Bone marrow (tissue), 2 donors: ENCODE measurements at places on chromosomes 3 and 15.

DNA sequence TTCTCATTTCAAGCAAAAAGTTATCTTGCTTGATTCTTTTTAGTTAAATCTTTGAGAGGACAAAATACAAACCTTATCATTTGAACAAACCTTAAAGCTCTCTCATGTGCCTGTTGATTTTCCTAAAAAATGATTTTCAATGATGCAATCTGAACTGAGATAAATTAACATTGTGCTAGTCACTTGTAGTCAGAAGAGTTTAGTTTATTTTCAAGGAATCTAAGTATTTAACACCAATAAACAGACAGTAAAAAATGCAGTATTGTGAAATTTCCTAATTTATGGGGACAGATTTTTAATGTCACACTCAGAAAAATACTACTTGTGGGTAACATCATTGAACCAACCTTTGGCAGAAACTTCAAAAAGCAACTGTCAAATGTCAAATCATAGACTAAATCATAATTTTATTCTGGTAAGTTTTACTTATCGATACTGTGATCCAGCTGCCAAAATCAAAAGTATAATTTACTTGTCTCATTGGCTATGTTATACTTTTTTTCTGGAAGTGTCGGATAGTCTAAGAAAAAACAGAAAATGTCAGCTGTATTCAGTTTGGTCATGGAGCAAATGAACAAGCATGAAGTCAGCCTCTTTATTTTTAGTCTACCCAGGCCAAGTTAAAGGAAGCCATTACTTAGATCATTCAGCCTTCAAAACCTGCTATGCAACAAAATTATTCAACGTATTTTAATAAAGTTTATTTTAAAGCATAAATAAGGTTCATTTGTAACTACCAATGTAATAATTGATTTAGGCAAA, 52.4 kb upstream of the FNDC3B start:
- no peak for DNase-seq

DNA sequence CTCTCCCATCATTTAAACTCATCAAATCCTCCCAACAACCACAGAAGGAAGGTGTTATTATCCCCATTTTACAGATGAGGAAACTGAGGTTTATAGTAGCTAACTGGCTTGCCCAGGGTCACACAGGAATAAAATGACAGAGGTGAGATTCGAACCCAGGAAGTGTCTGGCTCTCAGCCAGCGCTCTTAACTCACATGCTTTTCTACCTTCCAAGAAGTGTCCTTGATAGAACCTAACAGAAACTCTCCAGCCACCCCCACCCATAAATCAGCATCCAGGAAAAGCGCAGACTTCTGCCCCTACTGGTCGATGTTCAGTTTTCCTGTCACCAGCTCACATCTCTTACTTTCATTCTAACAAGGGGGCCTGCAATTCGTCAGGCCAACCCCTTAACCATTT, 51.7 kb downstream of the SPATA12 start:
- DNase-seq = no peak

DNA sequence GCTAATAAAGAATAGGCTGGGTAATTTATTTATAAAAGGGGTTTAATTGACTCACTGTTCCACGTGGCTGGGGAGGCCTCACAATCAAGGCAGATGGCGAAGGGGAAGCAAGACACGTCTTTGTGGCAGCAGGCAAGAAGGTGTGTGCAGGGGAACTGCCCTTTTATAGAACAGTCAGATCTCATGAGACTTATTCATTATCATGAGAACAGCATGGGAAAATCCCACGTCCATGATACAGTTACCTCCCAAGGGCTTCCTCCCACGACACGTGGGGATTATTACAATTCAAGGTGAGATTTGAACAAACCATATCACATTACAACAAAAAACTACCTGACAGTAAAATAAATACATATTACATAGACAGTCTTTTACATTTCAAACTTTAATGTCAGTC, 414.9 kb downstream of the NAALADL2 start:
- DNase-seq = no peak

DNA sequence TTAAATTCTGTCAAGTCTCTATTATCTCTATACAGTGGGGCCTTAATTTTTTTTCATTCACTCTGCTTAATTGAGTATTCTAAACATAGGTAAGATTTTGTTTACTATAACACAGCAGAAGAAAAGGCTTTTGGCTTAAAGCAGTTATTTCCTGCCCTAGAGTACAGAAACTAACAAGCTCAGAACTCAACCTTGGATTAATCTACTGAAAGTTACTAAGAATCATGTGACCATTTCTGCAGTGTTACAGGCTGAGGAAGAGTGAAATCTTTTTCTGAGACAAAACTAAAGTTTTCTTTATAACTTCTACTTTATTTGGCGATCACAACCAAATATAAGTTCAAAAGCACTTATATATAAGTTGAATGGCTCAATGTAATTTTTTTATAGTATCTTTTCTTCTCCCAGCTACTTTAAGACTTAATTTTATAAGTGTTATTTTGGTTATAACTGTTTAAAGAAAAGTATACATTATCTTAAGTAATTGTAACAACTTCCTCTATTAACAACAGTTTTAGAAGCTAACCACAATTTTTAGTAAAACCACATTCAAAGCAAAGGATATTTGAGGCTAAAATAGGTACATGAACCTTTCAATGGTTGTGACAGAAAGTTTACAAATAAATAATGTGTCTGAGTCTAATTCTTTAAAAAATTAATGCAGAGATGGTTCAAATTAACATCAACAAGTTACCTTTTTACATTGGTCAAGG, 240.6 kb upstream of the NAALADL2 start:
- no peak for DNase-seq

- DNase-seq = peak; percentile 40
Measured at GRCh38 chr15:63166219-63166618, 8.9 kb upstream of the RPS27L start.

DNA sequence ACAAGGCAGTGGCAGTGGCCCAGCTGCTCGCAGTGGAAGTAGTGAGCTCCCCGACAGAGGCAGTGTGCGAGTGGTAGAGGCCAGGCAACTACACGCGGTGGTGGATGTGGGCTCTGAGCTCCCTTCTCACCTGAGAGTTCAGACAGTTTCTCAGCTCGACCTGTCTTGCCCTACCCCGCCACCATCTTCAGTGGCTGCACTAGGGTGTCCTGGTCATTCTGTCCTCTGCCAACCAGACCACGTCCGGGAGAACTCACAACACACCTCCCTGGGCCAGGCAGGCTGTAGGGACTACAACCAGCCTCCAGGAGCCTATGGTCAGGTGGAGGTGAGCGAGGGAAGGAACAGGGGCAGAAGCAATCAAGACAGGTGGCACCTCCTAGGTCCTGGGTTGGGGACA, 106.3 kb upstream of the SMAD3 start:
- no peak for DNase-seq

DNA sequence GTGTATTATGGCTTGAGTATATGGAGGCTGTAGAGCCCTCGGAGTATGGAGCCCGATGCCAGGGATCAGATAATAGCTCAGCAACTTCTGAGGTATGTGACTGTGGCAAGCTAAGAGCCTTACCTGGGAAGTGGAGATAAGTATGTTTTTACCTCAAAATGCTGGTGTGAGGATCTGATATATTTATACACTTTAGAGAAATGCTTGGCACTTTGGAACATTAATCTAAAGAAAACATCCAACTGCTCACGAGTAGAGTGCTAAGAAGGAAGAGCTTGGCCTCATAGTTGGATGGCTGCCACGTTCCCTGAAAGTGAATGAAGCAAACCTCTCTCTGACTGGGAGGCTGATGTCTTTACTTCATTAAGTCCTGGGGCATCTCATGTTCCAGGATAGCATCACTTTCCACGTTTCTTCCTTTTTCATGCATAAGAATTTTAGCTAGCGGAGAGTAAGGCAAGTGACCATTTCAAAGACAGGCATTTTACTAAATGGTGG, 58.9 kb upstream of the GOLGA8J start:
- no peak for DNase-seq

DNA sequence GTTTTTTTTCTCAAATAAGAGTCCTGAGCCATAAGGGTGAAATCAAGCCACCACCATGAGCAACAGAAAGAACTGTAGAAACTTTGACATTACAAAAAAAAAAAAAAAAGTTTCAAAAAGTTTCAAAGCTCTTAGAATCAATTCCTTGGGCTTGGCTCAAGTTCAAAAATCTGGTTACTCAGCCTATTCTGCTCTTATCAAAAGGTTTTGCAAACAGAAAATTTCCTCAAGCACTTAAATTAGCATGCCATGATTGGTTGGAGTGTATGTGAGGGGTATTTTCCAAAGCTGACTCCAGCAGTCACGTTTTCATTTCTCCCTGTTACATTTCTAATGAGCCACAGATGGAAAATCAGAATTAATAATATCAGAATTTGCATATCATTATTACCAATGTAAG, 12.1 kb upstream of the PEX5L start:
- no peak for DNase-seq

DNA sequence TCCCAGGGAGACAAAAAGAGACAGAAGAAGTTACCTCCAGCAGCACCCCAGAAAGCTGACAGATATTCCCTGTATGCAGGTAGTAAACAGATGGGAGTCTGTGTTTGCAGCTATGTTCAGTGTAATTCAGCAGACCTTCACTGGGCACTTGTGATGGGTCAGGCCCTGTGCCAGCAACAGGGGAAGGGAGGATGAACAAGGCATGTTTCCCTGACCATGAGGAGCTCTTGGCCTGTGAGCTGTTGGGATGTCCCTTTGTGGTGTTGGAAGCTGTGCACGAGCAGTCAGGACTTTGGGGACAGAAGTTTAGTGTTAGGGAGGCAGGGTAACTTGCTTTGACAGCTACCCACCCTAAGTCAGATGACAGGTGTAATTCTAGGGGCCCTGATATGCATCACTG, 106.0 kb upstream of the TRIM42 start:
- DNase-seq = no peak

GRCh38 chr15:81929557-81929956, 116.3 kb downstream of the MEX3B start:
- DNase-seq = no peak

DNA sequence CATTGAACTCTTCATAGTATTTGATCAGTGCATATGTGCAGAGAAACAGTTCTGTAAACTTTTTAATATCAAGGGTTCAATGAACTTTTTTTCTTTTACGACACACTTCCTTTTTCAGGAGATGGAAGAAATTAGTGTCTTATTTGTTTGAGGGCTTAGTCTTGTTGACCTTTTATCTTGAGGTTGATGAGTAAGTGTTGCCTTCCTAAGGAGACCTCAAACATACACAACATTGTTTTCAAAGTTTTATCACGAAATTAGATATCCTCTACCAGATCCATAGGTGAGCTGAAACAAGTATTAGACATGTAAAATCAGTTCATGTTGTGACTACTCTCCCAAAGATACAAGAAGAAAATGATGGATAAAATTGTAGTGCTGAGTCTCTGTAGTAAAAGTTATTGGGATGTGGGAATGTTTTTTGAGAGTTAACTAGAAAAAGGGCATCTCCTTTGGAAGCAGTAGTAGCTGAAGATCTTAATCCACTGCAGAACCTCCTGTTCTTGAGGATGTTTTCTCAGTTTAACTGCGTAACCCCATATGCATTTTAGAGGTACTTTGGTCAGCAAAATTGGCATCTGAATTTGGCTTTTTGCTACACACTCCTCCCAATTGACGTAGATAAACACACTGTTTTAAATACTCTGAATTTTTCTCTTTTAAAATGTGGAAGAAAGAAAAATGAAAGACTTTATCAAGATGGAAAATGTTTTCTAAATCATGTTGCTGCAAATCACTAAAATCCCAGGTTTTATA, 116.8 kb downstream of the GALK2 start:
- no peak for DNase-seq

- no peak for DNase-seq
Measured at GRCh38 chr15:65207280-65207840, 3.9 kb downstream of the CILP start.

- peak; percentile 24 for DNase-seq
Measured at GRCh38 chr3:71035314-71035713, 548.2 kb downstream of the FOXP1 start.

GRCh38 chr3:20182206-20182605, 3.8 kb downstream of the SGO1 start:
- DNase-seq = no peak

DNA sequence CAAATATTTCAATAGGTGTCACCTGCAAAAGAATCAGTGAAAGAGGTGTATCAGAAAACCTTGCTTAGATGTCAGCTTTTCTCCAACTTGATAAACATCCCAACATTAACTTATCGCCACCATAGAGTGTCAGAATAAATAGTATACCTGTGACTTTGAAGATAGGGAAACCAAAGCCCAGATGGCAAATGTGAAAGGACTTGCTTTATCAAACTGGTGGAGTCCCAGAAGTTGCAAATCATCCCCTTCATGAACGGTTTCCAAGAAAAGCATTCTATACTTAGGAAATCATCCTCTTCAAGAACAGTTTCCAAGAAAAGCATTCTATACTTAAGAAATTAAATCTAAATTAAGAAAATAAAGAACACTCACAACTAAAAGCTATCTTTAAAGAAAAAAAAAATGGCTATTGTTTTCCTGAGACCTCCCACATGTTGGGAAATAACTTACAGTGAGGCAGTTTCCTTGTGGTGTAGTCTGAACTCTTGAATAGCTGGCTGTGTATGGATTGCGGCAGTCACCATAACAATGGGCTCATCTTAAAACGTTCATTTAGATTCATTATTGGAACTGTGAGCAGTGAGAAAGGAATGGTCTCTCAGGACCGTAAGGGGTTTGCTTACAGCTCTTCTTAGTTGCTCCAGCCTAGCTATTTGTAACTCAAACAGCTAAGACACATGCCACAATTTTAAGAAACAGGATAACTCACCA, 56.5 kb downstream of the GHSR start:
- peak; percentile 11 for DNase-seq

DNA sequence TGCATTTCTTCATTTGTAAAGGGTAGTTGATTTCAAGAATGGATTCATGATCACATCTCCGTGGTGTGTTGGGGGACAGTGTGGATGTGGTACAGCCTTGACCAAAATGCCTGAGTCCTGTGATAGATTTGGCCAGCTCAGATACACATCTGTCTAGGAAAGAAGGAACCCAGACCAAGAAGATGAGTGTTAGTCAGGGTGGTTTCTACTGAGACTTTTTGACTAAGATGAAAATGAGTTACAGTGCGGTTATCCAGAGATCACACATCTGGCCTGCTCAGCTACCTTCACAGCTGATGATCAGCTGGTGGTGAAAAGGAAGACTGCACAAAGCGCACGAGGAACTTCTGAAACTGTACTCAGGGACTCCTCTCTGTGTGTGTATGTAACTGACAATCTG, 68.0 kb downstream of the FNDC3B start:
- DNase-seq = peak; percentile 56

DNA sequence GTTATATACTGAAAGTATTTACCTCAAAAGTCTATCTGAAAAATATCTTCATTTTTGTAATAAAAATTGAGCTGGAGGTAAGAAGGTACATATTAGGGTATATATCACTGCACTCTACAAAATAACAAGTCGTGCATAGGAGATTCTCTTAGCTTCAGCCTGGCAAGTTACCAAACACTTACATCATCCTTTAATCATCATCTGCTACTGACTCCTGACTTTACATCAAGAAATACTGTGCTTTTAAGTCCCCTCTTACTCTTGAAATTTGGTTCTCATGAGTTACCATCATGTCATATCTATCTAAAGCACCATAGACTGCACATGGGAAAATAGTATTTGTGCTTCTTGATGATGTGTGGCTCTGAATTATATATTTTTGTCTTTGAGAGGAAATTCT, 50.8 kb downstream of the LYSMD4 start:
- DNase-seq = no peak
